ENCODE measurements at places on chromosomes 5 and 9. TPM values are rescaled to one million over a fixed set of nuclear protein-coding genes. Genes with fewer than 3 reads are reported as not detected.

The CD14 gene
- total RNA-seq, result 1.2 TPM

The SPATA31D4 gene
- total RNA-seq, result not detected

The UNC13B gene
- 0.78 TPM for total RNA-seq

The PCDHGA6 gene
- total RNA-seq, result 1.8 TPM

The FOXD4 gene
- total RNA-seq, result 0.55 TPM

The ENTPD2 gene
- not detected for total RNA-seq

The RGS7BP gene
- not detected for total RNA-seq

The NPR3 gene
- not detected for total RNA-seq

The HK3 gene
- 0.55 TPM for total RNA-seq

The FAM53C gene
- 24.9 TPM for total RNA-seq

The PCDHGB1 gene
- 0.37 TPM for total RNA-seq

The ALG2 gene
- total RNA-seq, result 51.9 TPM

The MLANA gene
- not detected for total RNA-seq

GRCh38 chr5:143131972-143132371 lies 271.5 kb downstream of the NR3C1 start:
- DNase-seq, result no peak
- no peak overlapping the region for H3K27ac ChIP-seq
- H3K4me1 ChIP-seq, result peaks cover 7% of the 10 kb centered on the region
- H3K27me3 ChIP-seq, result no peaks in the 10 kb centered on the region
- H3K4me3 ChIP-seq, result no peak overlapping the region

DNA sequence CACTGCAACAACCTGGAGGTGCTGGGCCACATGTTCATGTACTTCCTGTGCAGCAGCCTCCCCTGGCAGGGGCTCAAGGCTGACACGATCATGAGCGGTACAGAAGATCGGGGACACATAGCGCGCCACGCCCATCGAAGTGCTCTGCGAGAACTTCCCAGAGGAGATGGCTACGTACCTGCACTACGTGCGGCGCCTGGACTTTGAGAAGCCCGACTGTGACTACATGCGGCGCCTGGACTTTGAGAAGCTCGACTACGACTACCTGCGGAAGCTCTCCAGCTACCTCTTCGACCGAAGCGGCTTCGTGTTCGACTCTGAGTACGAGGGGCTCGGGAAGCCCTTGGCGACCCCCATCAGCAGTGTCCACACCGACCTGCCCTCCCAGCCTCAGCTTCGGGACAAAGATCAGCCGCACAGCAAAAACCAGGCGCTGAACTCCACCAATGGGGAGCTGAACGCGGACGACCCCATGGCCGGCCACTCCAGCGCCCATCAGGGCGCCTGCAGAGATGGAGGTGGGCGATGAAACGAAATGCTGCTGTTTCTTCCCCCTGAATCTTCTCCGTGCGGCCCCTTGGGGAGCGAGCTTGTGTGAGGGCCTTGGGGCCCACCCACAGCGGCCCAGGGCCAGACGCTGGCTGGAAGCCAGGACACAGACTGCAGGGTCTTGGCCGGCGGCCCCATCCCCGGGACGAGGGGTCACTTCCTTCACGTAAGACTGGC lies 56.5 kb downstream of the JAK2 start:
- H3K27me3 ChIP-seq, result no peaks in the 10 kb centered on the region
- H3K27ac ChIP-seq, result no peak overlapping the region
- H3K4me3 ChIP-seq, result no peak overlapping the region
- peaks cover 50% of the 10 kb centered on the region for H3K36me3 ChIP-seq
- H3K4me1 ChIP-seq, result peaks cover 2% of the 10 kb centered on the region

DNA sequence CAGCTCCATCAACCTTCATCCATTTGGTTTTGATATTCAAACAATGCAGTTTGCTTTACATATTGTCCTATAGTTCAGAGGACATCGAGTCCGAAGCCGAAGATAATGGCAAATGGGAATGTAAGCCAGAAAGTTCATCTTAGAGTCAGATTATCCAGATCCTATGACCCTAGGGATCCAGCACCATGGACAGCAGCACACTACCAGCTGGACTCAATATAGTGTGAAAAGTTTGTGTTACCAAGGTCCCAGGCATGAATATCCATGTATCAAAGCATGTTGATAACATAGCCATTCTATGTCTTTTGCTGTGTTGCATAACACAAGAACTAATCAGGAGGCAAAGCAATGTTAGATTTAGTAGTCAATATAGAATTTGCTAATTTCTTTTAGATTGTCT lies 46.3 kb downstream of the FSTL4 start:
- no peak for DNase-seq
- H3K27ac ChIP-seq, result no peak overlapping the region
- no peak overlapping the region for H3K4me3 ChIP-seq
- peaks cover 39% of the 10 kb centered on the region for H3K27me3 ChIP-seq

DNA sequence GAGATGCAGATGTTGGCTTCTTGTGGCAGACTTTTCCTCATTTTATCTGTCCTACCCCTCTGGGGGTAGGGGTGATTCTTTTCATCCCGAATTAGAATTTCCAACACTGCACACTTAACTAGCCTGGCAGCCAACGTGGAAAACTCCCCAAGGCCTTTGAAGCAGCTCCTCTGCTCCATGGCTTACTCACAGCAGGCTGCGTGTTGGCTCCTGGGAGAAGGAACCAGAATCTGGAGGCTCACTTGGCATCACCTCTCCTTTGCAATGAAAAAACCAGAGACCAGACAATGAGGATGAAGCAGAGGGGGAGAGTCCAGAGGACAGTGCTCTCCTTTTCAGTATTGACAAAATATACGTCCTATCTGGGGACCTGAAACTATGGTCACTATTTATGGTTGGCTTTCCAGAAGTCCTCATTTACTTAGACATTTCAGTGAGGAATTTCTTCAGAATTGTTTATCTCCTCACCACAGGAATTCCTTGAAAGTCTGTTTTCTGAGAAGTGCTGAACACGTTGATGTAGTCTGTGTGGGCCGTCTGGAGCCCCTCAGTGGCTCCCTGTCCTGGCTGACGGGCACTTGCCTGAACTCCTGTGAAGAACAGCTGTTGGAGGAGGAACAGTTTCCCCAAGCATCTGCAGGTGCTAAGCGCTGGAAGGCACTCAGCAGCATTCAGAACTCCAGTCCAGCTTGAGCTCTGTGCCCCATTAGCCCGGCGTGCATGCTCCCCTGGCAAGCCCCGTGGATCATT lies 231.3 kb downstream of the RFK start:
- H3K36me3 ChIP-seq, result no peaks in the 10 kb centered on the region
- no peak overlapping the region for H3K4me3 ChIP-seq
- no peak for DNase-seq
- H3K27ac ChIP-seq, result no peak overlapping the region
- no peaks in the 10 kb centered on the region for H3K27me3 ChIP-seq

DNA sequence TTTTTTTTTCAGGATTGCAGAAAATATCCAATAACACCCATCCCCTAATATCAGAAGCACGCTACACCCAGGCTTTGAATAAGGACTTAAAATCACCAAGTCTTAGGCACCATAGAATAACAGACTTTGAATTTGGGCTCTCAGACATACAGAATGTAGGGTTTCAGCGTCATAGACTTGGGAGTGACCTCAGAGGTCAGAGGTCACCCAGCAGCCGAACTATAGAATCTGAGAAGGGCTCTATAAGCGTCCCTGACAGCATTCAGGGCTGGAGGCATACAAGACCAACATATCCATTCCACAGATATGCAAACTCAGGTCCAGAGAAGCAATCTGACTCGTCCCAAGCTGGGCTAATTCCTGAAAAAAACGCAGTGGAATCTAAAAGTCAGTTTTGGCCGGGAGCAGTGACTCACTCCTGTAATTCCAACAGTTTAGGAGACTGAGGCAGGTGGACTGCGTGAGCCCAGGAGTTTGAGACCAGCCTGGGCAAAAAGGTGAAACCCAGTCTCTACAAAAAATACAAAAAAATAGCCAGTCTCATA lies 34.7 kb downstream of the SLC6A7 start:
- H3K4me3 ChIP-seq, result no peak overlapping the region
- no peaks in the 10 kb centered on the region for H3K36me3 ChIP-seq
- H3K27me3 ChIP-seq, result peaks cover 8% of the 10 kb centered on the region
- DNase-seq, result no peak

DNA sequence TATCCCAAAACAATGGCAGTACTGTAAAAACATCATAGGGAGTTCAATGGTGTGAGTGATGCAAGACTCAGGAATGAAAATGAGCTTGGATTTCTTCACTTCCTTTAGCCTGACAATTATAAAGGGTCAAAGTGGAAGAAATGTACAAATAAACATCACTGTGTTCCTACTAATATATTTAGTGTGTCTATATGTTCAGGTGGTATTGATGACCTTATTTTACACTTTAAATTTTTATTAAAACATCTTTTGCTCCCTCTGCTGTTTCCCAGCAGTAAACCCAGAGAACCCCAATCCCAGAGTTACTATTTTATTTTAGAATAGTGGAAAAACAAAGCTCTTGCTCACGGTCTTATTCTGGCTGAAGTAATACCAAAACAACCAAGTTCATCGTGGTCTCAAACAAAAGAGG lies 2.0 kb downstream of the LOX start:
- no peaks in the 10 kb centered on the region for H3K36me3 ChIP-seq
- no peak overlapping the region for H3K4me3 ChIP-seq
- H3K27ac ChIP-seq, result no peak overlapping the region
- peaks cover 47% of the 10 kb centered on the region for H3K27me3 ChIP-seq
- DNase-seq, result no peak

GRCh38 chr9:113011911-113012381 lies at the start of gene ZNF883:
Gene ZNF883, minus strand, starts transcription at chr9:113012192.
- H3K4me3 ChIP-seq, result peak within 1 kb of the TSS; percentile 76
- H3K36me3 ChIP-seq, result peaks cover 9% of the 10 kb centered on the region

DNA sequence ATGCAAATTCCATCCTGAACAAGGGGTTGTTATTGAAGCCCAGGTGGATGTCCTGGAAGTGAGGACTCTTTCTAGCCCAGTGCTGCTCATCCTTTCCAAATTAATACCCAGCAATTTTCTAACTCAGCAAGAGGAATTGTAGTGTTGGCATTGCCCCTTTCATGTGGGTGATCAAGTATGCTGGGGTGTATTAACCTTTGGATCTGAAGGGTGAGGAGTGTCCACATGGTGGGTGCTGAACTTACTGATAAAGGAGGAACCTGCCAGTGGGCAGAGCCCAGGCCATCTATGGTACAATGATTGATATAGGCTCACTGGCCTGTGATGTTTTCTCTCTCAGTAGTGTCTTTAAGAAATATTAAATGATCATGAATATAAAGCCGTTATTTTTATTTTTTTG lies 210.1 kb downstream of the NTRK2 start:
- no peaks in the 10 kb centered on the region for H3K4me1 ChIP-seq
- DNase-seq, result no peak
- H3K27me3 ChIP-seq, result no peaks in the 10 kb centered on the region
- no peaks in the 10 kb centered on the region for H3K36me3 ChIP-seq

DNA sequence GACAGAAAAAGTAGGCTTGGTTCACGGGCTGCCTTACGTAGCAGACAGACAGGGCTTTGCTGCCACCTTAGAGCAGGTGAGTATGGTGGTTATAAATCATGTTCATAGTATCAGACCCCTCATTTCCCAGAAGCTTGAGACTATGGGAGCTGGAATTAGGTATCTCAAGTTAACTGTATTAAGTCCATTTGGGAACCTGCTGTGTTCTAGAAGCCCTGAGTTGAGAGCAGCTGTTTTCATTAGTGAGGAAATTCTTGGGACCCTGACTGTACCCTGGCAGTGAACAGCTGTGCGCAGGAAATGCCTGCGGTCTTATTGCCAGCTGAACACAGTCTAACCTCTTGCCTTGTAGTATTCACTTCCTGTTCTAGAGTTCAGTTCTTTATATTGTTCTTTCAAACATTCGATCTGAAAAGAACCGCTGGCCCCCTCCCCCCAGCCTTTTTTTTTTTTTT lies 29.8 kb downstream of the UGCG start:
- H3K4me1 ChIP-seq, result peaks cover 48% of the 10 kb centered on the region
- peaks cover 64% of the 10 kb centered on the region for H3K36me3 ChIP-seq
- peak; percentile 34 for DNase-seq

- no peaks in the 10 kb centered on the region for H3K27me3 ChIP-seq
- peaks cover 8% of the 10 kb centered on the region for H3K4me1 ChIP-seq
- no peak overlapping the region for H3K4me3 ChIP-seq
- peaks cover 43% of the 10 kb centered on the region for H3K36me3 ChIP-seq
- no peak for DNase-seq
Observed at GRCh38 chr5:128052780-128053179, 30.8 kb upstream of the SLC12A2 start.

GRCh38 chr9:94847486-94847885 lies 121.0 kb downstream of the AOPEP start:
- no peak for DNase-seq
- no peak overlapping the region for H3K4me3 ChIP-seq
- no peak overlapping the region for H3K27ac ChIP-seq
- H3K36me3 ChIP-seq, result no peaks in the 10 kb centered on the region

DNA sequence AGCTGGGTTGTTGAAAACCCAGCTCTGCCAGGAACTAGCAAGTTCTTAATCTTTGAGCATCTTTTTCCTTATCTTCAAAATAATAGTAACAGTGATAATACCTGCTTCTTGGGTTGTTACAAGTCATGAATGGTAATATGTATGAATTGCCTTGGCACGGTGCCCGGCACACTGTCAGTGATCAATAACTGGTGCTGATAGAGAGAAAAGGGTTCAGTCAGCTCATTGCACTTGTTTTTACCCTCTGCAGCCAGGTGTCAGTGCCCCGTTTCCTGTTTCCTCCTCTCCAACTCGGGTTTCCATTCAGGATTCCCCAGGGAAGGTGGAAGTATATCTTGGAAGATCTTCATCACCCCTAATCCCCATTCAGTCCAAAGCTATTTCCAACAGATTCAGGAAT lies 15.8 kb upstream of the NIPAL4 start:
- H3K27ac ChIP-seq, result no peak overlapping the region
- no peak overlapping the region for H3K4me3 ChIP-seq
- no peaks in the 10 kb centered on the region for H3K36me3 ChIP-seq
- H3K27me3 ChIP-seq, result no peaks in the 10 kb centered on the region
- no peaks in the 10 kb centered on the region for H3K4me1 ChIP-seq

GRCh38 chr9:114666401-114666800 lies 8.8 kb upstream of the TEX53 start:
- no peak overlapping the region for H3K4me3 ChIP-seq
- no peak overlapping the region for H3K27ac ChIP-seq
- no peaks in the 10 kb centered on the region for H3K36me3 ChIP-seq
- peaks cover 6% of the 10 kb centered on the region for H3K4me1 ChIP-seq
- no peak for DNase-seq

DNA sequence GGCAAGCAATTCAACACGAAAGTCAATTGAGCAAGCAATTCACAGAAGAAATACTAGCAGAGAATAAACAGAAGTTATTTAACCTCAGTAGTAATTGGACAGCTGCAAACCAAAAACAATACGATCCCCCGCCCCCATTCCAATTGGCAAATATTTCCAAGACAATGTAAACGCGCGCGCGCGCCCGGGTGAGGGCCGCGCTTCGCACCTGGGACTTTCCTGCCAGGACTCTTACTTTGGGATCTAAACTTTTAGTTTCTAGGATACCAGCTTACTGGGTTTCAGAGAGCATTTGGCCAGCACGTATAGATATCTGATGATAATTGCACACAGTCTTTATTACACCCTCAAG lies 8.6 kb downstream of the RUFY1 start:
- H3K27me3 ChIP-seq, result no peaks in the 10 kb centered on the region
- peaks cover 57% of the 10 kb centered on the region for H3K36me3 ChIP-seq
- H3K4me3 ChIP-seq, result peak overlapping the region; percentile 86
- peak overlapping the region; percentile 84 for H3K27ac ChIP-seq

All from activated B cell treated with CpG ODN at 0.5 μM for 24 hours (primary cell).